ENCODE measurements at places on chromosomes 12 and 14.

DNA sequence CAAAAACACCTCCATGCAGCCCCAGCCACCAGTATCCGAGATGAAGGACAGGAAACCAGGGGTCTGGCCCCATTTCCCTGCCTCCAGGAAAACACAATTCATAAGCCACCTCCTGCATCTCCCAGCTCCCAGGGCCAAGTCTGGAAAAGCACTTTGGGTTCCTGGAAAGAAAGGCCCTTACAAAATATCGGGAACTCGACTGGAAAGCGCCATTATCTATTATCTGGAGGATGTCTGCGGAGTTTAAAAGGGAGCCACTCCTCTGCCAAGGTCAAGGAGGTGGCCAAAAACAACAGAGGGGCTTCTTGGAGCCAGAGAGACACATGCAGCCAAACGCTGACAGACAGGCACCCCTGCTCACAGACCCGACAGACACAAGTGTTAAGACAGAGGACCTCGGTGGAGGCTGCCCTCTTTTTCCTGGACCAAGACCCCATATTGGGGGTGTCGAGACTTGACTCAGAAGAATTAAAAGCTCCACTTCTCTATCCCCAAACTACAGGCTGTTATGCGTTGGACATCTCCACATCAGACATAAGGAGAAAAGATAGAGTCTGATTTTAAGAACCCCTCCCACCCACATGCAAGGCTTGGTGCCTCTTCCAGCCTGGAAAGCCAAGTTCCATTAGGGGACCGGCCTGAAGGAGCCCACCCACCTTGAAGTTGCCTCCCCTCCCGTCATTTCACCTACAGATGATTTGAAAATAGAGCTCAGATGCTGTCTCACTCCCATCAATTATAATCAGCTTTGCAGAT lies 9.6 kb downstream of the ACTN1 start:
- DNase-seq: no peak

GRCh38 chr12:958588-959123 lies 9.2 kb upstream of the RAD52 start:
- no peak for DNase-seq

DNA sequence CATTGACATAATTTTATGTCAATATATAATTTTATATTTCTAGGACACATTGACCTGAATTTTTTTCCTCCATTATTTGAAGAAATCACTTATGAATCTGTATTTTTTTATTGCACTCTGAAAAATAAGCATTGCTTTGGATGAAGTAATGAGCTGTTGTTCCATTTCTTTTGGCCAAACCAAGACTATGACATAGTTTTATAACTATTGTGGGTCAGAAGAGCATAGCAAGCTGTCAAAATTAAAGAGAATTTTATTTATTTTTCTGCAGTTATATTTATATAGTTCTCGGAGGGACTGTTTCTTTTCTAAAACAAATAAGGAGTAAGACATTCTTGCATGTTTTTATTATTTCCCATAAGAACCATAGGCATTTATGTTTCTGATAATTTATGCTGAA lies 8.5 kb downstream of the C12orf75 start:
- peak; percentile 23 for DNase-seq

DNA sequence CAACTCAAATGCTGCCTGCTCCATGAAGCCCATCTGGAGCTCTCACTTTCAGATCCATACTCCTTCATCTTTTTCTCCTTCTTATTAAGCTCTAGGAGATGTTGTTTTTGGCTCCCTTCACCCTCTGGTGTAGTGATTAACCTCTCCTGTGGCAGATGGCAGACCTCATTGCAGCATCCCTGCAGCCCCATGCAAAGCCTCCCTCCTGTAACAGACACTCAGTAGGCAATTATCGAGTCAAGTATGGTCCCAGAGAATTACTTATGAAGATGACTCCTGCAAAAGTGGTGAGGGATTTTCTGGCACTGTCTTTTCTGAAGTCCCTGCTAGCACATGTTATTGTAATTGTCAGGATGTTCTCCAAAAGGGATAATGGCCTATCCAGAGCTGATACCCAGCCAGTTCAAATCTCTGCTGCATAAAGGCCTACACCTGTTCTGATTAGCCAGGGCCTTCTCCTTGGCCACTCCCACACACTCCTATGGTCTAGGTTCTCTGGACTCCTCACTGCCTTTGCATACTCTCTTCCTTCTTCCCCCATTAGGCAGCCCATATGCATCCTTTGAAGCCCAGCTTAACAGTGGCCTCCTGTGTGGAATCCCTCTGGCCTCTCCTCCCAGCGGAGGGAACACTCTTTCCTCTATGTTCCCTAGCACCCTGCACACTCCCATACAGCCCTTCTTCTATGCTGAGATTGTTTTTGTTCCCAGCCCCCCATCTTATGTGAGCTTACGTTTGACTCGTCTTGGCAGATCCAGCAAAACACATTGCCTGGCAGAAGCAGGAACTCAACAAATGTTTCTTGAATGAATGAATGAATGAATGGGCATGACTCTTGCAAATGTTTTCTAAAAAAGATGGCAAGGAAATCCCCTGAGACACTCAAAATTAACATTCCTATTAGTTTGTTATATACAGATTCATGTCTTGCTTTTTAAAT lies 43.9 kb upstream of the MDM1 start:
- no peak for DNase-seq

- DNase-seq: no peak
Observed at GRCh38 chr14:102318781-102319276, 717 bp upstream of the ZNF839 start.

DNA sequence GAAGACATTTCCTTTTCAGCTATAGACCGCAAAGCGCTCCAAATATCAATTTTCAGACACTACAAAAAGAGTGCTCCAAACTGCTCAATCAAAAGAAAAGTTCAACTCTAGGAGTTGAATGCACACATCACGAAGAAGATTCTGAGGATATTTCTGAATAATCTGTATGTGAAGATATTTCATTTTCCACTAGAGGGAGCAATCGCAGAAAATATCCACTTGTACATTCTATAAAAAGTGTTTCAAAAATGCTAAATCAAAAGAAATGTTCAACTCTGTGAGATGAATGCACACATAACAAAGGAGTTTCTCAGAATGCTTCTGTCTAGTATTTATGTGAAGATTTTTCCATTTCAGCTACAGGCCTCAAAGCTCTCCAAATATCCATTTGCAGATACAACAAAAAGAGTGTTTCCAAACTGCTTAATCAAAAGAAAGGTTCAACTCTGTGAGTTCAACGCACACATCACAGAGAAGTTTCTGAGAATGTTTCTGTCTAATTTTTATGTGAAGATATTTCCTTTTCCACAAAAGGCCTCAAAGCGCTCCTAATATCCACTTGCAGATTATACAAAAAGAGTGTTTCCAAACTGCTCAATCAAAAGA lies 643.8 kb upstream of the ALG10B start:
- DNase-seq: no peak

GRCh38 chr12:121668750-121669520 lies 519 bp downstream of the MORN3 start:
- no peak for DNase-seq

DNA sequence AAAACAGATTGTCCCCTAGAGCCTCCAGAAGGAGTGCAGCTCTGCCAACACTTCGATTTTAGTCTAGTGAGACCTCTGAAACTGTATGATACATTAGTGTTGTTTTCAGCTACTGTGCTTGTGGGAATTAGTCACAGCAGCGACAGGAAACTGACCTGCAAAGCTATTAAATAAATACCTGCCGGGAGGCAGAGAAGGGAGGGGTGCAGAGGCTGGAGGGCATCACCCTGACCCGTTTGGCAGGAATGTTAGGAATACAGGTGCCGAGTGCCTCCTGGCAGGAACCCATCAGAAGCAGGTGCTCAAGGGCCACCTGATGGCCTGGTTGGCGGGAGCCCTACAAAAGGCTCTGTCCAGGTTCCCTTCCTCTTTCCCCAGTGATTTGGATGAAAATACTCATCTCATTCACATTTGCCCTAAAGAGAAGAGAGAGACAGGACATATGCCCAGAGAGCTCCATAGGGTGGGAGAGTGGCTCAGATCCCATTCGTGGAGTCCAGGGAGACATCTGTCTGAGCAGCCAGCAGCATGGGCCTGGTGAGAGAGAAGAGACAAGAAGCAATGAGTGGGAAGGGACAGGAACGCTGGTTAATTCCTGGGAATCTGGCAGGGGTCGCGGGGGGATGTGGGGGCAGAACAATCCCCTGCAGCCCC lies 44.6 kb downstream of the C14orf132 start:
- no peak for DNase-seq

DNA sequence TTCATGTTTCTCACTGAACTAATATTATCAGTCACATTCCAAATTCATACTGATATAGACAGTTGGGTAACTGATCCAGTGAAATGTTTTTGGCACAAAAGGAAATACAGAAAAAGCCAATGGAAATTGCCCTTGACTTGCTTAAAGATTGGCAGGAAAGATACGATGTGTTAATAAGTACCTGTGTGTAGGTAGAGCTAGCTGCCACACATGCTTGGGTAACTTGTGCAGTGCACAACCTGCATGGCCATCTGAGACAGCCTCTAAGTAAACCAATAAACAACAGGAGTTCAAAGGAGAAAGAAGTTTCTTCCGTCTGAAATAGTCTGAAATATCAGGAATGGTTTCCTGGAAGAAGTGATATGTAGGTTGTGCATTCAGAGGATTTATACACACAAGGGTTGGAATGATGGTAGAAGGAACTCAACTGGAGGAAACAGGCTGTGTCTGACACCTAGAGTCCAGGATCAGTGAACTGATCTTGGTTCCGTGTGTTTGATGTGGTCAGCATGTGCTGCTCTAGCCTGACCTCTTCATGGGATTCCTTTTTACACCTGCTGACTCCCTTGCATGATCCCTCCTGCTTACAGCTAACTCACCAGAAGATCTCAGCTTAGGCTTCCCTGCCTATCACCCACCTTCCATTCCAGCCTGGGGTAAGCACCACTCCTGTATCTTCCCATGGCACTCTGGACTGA lies 81.4 kb upstream of the KRR1 start:
- DNase-seq: no peak

- no peak for DNase-seq
Observed at GRCh38 chr14:103897075-103897947, 30.9 kb upstream of the TDRD9 start.

- DNase-seq: no peak
Observed at GRCh38 chr12:111398530-111398929, 7.2 kb upstream of the SH2B3 start.

- DNase-seq: no peak
Observed at GRCh38 chr14:67941456-67942018, 122.0 kb downstream of the RAD51B start.

GRCh38 chr14:21215130-21215878 lies 53.9 kb downstream of the HNRNPC start:
- DNase-seq: no peak

DNA sequence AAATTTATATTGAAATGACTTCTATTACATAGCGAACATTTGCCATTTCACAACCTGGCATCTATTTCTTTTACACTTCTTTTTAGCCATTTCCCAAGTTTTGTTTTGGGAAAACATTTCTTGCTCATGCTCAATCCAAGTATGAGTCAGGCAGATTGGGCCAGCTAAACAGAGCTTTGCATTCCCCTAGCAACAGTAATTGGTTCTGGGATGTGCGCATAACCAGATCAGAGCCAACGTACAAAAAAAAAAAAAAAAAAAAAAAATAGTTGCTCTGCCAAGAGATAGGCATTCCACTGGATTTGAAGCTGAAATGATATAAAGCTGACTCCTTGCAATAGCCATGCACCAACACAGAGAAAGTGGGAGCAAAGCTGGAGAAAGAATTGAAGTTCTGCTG lies 37.5 kb downstream of the PLCZ1 start:
- DNase-seq: no peak
